ENCODE measurements at places on chromosomes 6 and 20. TPM values are rescaled to one million over a fixed set of nuclear protein-coding genes. Genes with fewer than 3 reads are reported as not detected.

- DNase-seq = no peak
Measured at GRCh38 chr6:70506321-70506720, 60.4 kb upstream of the SDHAF4 start.

GRCh38 chr6:160106701-160107100 lies 14.9 kb upstream of the SLC22A1 start:
- no peak for DNase-seq

Gene SLC22A16
- not detected for total RNA-seq

Gene KHDC1L
- total RNA-seq = not detected

DNA sequence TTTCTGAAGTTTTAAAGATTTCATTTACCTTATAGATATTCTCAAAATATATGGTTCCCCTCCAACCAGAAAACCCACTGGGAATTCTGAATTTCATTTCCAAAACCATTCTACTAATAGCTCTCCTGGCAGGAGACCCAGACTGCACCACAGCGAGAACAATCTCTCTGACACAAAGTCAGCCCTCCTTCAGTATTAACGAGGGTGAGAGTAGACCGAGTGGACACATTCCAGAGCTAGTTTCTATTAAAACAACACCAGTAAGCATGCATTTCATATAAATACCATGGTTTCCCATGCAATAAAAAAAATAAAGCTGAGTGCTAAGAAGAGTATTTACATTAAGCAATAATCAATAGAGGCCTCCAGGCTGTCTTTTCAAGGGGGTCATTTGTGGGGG lies 899.6 kb upstream of the SLC35B3 start:
- no peak for DNase-seq

DNA sequence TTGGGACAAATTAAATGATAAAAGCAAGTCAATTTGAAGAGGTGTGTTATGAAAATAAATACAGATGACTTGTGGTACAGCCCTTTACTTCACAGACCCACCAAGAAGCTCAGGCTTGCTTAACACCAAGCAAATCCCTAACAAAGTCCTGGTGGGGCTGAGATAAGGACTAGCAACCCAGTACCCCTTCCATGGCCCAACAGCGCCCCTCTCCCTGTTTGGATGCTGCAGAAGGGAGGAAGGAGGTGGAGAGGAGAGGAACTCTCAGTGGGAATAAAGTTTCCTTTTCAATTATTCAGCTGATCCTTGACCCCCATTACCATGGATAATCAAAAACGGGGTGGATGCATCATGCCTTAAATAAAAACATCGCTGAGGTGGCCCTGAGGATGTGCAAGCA lies 4.5 kb upstream of the ZNF831 start:
- DNase-seq = no peak

Gene TDRD6
- not detected for total RNA-seq

DNA sequence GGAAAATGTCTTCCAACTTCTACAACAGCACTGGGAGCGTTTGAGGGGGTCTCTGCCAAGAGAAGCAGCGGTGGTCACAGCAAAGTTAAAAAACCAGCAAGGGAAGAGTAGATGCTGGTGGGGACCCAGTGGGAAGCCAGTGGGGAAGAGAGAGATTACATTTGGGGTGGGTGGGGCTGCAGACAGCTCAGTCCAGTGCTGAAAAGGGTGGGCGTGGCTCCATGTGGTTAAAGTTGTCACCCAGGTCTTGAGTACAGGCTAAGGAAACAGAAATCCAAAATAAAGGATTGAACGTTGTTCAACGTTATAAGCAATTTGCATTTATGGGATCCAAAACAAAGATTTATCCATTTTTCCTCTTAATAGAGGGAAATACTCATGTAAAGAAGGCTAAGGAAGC lies 106.3 kb upstream of the LY86 start:
- DNase-seq = no peak

DNA sequence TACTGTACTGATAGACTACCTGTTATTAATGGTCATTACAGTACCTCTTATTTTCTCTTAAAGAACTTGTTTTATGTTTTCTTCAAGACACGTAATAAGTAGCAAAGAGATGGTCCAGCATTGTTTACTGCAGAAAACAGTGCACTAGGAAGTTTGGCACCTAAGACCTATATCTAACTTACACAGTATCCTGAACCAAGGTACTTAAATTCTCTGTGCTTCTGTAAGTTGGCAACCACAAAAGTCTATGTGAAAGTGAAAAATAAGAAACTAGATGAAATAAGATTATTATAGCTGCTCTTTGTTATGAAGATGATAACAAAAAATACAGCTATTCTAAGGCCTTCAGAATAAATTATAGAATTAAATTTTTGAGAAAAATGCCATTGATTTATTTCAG lies 411.7 kb upstream of the SOX4 start:
- DNase-seq = no peak

DNA sequence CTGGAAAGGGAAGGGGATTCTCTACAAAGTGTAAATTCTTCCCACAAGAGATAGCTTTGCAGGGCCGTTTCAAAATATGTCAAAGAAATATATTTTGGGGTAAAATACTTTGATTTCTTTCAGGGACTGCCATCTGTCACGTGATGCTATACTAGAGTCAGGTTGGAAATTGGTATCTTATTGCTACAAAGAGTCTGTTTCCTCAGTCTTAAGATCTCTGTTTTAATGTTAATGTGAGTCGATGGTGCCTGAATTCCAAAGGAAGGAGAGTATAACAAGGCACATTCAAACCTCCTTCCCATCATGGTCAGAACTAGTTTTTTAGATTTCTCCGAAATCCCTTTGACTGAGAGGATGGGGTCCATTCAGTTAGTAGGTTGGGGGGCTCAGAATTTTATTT lies 36.3 kb upstream of the PDE7B start:
- no peak for DNase-seq

DNA sequence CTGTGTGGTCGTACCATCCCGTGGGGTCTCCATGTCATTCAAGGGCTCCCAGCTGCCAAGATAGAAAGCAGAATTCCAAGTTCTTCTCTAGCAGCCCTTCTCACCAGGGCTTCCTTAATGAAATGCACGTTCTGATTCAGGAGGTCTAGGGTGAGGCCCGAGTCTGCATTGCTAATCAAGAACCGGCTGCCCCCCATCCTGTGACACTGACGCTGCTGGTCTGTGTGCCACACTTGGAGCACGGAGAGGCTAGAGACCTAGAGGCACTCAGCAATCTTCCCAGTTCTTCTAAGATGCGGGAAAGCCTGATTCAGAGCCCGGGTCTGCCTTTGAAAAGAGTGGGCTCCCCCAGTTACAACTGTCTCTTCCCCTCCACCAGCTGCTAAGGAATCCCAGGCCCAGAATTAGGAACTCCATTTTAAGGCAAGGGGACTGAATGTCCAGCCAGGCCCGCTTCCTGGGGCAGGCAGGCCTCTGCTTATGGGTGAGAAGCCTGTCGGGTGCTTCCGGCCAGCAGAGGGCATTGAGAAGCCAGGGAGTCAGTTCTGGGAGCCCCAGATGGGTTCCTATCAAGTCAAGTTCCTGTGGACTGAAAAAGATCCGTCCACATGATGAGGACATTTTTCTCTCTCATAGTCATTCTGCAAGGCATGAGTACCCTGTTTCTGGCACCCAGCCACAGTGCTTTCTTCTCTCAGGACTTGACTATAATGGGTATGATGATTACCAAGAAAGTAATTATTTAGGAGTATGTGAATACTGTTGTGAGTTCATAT lies 69.8 kb upstream of the RIN2 start:
- DNase-seq = peak; percentile 64

GRCh38 chr6:158160932-158161539 lies 7.0 kb downstream of the SERAC1 start:
- peak; percentile 82 for DNase-seq

DNA sequence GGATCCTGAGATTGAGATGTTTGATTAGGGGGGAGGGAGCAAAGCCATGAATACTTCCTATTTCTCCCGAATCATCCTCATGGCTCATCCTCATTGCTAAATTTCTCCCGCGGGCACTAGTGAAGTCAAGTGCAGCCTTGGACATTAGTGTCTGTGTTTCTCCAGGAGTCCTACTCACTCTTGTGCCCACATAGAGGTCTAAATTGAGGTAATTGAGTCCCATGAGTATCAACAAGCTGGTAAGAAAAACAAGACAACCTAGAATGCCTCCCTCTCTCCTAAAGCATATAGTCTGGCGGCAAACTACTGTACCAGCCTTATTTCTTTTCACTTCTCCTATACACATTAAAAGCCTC lies 420 bp downstream of the CENPQ start:
- no peak for DNase-seq

DNA sequence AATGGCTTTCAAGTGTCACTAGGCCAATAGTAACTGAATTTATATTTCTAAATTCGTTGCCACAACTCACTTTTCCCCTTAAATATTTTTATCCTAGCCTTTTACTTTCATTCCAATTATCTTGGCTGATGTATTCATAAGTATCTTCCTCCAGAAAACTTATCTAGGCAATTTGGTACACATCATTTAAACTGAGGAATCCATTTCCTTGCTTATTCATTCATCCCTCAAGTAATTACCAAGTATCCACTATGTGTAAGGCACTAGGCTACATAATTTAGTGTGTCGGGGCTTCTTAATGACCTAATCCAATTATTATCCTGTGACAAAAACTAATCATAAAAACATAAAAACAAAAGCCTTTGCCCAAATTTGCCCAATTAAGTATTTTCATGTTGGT lies 258.3 kb upstream of the TCF21 start:
- no peak for DNase-seq

- DNase-seq = no peak
Measured at GRCh38 chr6:128068119-128068479, 167.2 kb upstream of the THEMIS start.

GRCh38 chr20:906703-907270 lies 9.3 kb downstream of the ANGPT4 start:
- DNase-seq = no peak

DNA sequence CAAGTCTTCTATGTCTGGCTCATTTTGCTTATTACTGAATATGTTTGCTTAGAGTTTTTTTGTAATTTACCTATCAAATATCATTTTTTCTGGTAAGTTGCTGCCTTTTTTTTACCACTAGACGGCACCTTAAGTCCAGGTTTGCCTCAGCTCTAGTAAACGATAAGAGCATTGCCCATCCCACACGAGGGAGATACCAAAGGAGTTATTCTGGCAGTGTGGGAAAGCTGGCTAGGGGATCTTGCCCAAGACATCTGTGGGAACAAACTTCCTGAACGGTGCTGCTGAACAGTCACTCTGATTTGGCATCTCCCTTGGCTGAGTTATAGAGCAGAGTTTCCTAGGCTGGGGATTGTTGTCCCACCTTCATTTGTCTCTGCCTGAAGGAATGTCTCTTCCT lies 306.4 kb downstream of the COL12A1 start:
- DNase-seq = no peak

Gene SNTA1
- 15.7 TPM for total RNA-seq

DNA sequence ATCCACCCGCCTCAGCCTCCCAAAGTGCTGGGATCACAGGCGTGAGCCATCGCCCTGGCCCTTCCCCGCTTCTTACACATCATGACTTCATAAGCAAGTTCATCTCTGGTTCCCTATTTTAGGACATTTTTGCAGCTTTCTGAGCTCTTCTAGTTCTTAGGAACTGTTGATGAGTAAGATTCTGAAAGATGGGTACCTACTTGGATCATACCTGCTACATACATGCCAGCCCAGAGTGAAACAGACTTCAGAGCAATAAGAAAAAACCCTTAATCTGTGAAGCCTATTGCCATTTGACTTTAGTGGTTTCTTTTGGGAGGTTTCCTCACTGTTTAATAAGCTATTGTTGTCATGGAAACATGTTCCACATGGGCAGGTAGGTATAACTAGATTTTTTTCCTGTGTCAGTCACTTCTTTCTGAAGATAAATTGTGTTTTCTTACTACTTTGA lies 27.9 kb upstream of the TMEM217 start:
- no peak for DNase-seq

Gene DLK2
- 1.5 TPM for total RNA-seq

Gene PTCRA
- not detected for total RNA-seq

GRCh38 chr6:72216222-72217068 lies 330.1 kb downstream of the RIMS1 start:
- DNase-seq = no peak

DNA sequence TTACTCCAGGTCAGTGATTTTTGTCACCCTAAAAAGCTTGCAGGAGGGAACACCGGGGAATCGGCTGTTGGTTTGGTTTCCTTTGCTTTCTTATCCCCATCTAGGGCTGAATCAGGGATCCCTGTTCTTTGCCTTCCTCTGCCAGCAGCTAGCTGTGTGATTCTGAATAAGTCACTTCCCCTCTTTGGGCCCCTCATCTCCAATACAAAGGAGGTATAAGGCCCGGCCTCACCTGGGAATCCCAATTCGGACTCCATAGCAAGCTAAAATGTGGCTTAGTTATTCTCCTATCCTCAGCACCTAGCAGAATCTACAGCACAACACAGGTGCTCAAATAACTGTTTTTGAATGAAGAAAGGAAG lies 18.5 kb upstream of the ARMC12 start:
- no peak for DNase-seq

Gene ENPP5
- total RNA-seq = not detected

DNA sequence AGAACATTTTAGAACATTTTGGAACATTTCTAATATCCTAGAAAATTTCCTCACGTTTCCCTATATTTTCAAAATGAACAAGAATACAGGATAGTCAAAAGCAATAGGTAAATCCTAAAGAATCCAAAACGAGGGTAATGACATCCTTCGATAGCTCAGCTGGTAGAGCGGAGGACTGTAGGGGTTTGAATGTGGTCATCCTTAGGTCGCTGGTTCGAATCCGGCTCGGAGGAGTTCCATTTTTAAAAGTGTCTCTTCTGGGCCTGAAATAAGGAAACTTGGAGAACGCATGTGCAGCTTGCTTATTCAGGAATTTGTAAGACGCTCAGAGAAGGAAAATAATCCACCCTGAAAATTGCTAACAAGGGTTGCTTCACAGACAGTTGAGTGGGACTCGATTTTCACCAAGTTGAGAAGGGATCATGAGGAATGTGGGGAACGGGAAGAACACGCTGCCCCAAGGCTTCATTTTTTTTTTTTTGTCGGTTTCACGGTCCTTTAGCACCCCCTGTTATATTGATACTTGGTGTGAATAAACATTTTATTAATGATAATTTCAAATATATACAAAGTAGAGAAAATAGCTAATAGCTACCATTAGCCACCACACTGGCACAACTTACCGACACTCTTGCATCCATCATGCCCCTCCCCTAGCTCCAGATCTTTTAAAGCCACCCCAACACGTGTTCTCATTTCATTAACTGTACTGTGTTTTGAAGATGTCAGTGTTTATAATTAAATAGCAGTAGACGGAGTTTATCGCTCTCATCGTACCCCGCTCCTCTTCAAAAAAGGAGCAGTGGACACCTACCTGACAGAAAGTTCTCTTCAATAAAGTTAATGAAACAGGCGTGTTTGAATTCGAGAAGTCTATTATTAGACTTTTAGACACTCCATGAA lies 1.8 kb upstream of the ABT1 start:
- peak; percentile 51 for DNase-seq

- no peak for DNase-seq
Measured at GRCh38 chr20:19601126-19601810, 156.8 kb upstream of the RIN2 start.

Gene SCUBE3
- 2.5 TPM for total RNA-seq

DNA sequence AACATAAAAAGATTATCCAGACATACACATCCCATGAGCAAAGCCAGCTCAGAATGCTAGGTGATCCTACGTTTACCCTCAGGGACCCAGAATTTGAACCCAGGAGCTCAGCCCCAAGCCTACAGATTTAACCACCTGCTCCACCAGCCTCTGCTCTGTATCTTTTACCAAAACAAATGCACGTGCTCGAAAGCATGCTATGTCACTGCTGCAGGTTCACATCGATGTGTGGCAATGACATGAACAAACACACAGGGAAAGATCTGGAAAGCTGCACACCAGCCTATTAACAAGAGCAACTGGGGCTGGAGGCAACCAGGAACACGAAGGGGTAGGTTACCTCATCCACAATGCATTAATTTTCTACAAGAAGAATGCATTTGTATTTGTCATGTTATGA lies 32.1 kb downstream of the PREX1 start:
- no peak for DNase-seq

- DNase-seq = no peak
Measured at GRCh38 chr20:63014710-63015109, 7.9 kb upstream of the BHLHE23 start.

Measured in MG63 (cell line).